HCT116 (cell line): ENCODE measurements at places on chromosomes 3 and 15. TPM values are rescaled to one million over a fixed set of nuclear protein-coding genes. Genes with fewer than 3 reads are reported as not detected.

NLGN1 gene
- not detected for total RNA-seq

GOLGA8R gene
- total RNA-seq, result 0.57 TPM

TTBK2 gene
- total RNA-seq, result 10.6 TPM

CCR3 gene
- total RNA-seq, result not detected

STRA6 gene
- total RNA-seq, result 0.54 TPM

MORC1 gene
- not detected for total RNA-seq

CFAP161 gene
- total RNA-seq, result 0.15 TPM

RETNLB gene
- total RNA-seq, result not detected

XCR1 gene
- not detected for total RNA-seq

CHL1 gene
- total RNA-seq, result not detected

CTXN2 gene
- not detected for total RNA-seq

GRCh38 chr15:89999676-90000185 is 1.4 kb upstream of the ZNF710 start:
- no peak for DNase-seq

DNA sequence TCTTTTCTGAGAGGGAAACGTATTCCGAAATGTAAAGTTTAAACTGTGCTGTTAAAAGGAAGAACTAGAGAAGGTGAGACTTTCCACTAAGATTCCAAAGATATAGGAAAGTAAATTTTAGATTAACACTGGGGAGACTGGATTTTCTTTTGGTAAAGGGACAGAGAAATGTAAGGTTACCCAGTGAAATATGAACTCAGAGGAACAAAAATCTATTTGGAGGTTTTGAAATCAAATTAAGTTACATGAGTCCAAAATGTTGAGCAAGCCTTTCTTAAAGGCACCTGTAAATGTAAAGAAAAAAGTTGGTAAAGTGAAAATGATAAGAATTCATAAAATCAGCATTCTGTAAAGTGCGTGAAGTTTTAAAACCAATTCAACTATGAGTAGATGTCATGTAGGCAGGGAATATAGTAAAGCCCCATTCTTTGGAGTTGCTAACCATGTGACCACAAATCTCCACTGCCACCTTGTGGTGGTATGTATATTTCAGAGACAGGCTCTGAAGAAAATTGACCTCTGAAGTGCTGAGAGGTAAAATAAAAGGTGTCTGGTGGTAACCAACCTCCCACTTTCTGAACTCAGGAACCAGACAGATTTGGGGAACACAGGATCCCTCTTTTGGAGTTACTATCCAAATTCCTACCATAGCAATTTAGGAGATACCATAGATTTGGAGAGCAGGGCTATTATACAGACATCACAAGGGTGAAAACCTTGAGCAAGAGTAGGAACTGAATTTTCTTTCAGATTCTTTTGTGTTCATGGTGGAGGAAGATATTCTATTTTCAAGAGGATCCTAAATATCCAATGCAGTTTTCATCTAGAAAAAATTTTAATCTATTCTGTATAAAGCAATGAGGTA is 215.3 kb downstream of the ROBO2 start:
- DNase-seq, result no peak

DNA sequence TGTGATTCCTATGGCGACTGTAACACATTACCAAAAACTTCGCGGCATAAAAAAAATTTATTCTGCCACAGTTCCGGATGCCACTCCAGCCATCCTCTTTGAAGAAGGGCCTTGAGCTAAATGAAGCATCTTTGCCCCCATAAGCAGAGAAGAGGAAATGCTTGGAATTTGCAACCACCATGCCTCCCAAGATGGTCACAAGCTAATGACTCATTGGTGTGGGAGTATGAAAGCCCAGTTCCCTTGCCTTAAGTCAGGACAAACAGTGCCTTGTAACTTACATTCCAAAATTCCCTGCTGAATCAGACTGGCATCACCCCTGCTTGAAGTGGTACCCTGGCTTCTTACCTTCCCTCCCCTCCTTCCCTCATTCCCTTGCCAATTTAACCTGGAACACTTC is 1077.4 kb downstream of the EPHA3 start:
- DNase-seq, result no peak

- no peak for DNase-seq
Measured at GRCh38 chr15:72034351-72034750, 83.6 kb downstream of the MYO9A start.

GRCh38 chr3:42441791-42442190 is 31.4 kb upstream of the LYZL4 start:
- no peak for DNase-seq

- no peak for DNase-seq
Measured at GRCh38 chr15:68325726-68326125, 48.2 kb downstream of the FEM1B start.

DNA sequence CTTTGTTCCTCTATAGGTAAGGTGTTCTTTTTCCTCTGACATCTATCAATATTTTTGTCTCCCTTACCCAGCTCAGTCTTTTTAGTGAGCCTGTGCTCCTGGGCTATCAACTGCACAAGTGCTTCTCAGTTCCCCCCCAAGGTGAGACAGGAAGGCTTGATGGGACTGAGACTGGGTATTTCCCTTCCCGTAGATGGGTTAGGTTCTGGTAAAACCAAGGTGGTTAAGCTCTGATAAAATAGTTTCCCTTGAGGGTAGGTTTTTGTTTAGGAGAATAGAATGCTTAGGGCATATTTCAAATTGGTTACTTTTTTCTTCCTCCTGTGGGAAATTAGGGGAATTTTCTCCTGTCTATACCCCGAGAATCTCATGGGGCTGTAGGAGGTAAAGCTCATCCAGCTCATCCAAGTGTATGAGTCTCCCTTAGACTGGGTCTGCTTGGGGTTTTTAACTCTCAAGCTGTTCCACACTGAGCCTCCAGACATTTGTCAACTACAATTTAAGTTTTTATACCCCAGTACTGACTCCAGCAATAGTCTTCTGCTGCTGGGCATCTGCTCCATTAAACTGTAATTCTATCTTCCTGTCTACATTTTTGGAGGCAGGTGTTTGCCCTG is 44.9 kb downstream of the OXSR1 start:
- no peak for DNase-seq

- DNase-seq, result no peak
Measured at GRCh38 chr3:145857956-145858355, 303.0 kb downstream of the PLOD2 start.

GRCh38 chr15:84969257-84969656 is 12.4 kb upstream of the PDE8A start:
- no peak for DNase-seq

GRCh38 chr3:98971169-98971681 is 69.7 kb upstream of the DCBLD2 start:
- DNase-seq, result peak; percentile 97

GRCh38 chr15:65401611-65402240 is 21.0 kb downstream of the IGDCC4 start:
- no peak for DNase-seq

DNA sequence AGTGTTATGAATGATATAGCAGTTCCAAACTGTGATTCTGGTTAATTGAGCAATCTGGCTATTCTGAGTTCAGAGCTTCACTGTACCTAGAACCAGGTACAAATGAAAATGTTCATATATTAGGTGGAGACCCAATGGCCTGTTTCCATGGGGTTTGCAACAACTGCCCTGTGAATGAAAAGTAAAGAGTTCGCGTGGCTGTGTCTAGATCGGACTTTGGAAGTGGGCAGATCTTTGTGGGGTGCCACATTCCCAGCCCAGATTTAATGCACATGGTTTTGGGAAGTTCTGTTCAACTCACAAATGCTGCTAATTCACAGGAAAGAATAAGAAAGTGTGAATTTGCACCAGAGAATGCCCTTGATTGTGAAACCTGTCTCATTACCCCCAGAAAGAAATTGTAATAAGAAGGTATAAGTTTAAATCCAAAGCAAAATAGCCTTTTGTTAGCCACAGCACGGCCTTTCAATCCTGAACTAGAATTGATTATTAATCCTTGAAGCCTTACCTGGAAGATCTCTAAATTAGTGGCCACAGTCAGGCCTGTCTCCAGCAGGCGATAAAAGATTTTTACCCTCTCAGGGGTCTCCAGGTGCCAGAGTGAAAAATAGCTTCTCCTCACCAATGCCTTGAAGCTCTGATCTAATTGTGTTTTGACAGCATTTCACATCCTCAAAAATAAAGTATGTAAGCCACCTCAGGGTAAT is 22.6 kb downstream of the WHAMM start:
- DNase-seq, result no peak

DNA sequence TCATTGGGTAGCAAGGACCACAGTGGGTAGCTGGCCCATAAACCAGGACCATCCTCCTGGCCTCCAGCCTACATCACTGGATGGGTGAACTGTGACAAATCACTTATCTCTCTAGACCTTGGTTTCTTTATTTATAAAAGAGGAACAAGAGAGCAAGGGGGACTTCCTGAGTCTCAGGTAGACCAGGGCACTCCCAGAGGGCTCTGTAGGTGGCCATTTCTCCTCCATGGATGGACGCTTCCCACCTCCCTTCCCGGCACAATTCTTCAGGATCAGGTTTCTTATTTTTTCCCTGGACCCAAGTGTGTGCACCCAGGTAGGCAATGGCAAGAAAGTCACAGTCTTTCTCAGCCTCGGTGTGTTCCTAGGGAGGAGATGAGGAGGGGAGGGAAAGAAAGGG is 41.4 kb upstream of the SPATA12 start:
- no peak for DNase-seq

- DNase-seq, result no peak
Measured at GRCh38 chr3:126448893-126449180, 26.9 kb downstream of the ZXDC start.

DNA sequence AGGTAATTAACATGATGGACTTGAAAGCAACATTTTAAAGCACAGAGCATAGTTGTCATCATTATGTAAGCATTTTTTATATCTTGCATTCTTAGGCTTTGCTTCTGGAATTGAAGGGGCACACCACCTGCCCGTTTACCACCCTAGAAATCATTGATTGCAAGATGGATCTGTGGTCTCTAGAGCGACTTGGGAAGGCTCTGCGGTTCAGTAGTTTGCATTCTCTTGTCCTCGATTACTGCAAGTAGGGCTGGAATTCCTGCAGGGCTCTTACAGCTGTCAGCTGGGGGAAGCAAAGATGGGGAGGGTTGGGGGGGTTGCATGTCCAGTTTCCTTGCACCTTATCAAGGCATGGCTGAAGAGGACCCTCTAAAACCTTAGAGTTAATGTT is 56.7 kb upstream of the RNF7 start:
- no peak for DNase-seq

- no peak for DNase-seq
Measured at GRCh38 chr3:57179580-57180410, 14.6 kb upstream of the IL17RD start.

DNA sequence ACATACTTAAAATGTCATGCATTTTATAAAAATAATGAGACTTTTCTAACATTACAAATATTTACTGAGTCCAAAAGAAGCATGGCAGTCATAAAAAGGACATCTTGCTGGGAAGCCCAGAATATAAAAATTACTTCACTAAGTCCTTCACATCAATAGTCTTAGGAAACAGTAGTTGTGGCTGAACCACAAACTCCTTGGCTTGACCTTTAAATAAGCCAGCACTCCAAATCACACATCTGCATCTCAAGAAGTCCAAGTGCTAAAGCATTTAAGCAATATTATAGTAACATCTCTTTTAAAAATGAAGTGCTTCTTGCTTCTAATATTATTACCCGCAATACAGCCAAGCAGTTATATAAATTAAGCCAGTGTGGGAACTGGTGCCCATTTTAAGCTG is 8.8 kb downstream of the CCNL1 start:
- no peak for DNase-seq

- no peak for DNase-seq
Measured at GRCh38 chr3:7760718-7761117, 740.9 kb upstream of the LMCD1 start.

DNA sequence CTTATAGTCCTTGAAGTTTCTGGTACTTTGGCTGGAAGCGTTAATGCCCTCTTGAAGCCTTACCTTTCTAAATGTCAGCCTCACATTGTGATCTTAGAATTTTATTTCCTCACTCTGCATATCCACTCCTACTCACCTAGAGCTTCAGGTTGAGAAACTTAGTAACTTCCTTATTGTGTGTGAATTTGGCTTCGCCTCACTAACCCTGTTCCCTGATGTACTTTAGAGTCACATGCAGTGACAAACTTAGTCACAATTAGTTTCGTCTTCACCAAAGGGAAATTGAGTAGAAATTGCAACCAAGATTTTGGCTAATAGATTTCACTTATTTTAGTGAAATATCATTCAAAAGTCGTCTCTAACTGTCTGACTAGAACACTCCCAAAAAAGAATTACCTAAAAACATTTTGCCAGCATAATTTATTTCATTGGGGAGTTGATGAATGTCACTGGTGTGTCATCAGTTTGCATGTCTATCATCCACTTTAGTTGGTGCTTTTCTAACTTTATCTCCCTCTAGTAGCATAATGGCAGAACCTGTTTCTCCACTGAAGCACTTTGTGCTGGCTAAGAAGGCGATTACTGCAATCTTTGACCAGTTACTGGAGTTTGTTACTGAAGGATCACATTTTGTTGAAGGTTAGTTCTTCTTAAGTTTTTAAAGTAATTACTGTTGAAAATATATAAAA is 960 bp downstream of the MFN1 start:
- DNase-seq, result no peak

DNA sequence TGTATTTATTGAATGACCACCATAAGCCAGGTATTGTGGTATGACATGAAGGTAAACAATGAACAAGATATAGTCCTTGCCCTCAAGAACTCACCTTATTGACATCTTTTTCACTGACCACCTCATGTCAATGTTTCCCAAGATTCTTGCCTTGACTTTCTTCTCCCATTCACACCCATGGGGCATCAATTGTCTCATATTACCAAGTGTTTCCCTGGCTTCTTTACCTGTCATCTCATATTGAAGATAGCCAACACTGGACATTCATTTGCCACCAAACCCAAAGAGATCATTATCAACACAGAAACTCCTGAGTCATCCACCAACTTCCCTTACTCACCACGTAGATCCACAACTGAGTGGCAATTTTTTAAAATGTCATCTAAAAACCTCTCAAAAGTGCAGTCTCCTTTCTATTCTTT is 2.2 kb downstream of the EFHB start:
- DNase-seq, result no peak

- no peak for DNase-seq
Measured at GRCh38 chr3:107993771-107994170, 97.1 kb downstream of the CD47 start.

GRCh38 chr3:43426388-43426787 is 140.0 kb downstream of the SNRK start:
- no peak for DNase-seq

DNA sequence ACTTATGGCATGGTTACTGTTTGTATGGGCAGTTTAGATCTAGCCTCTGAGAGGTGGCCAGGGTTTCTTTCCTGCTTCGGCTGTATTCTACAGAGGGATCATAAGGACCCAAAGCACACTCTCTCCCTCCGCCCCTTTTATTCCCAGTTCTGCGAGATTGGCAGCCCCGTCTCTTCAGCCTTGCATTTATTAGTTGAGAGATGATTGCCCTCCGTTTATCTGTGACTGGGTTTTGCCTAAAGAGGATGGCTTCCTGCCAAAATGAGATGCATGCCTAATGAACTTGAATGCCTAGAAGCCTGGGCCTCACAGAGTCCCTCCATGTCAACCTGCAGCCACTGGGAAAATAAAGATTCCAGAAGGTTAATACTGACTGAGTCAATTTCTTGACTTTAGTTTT is 97.1 kb upstream of the CHL1 start:
- no peak for DNase-seq
